ENCODE measurements at places on chromosomes 16 and 17. TPM values are rescaled to one million over a fixed set of nuclear protein-coding genes. Genes with fewer than 3 reads are reported as not detected.

DNA sequence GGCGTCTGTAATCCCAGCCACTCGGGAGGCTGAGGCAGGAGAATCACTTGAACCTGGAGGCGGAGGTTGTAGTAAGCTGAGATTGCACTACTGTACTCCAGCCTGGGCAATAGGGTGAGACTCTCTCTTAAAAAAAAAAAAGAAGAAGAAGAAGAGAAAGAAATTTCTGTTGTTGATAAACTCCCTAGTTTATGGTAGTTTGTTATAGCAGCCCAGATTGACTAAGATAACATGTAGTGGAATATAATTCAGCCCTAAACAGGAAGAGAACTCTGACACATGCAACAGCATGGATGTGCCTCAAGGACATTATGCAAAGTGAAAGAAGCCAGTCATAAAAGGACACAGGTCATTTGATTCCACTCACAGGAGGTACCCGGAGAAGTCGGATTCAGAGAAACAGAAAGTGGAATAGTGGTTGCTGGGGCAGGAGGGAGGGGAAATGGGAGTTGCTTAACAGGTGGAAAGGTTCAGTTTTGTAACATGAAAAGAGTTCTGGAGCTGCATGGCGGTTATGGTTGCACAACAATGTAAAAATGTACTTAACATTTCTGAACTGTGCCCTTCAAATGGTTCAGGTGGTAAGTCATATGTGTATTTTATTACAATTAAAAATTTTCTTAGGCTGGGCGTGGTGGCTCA is 26.0 kb upstream of the PRM1 start:
- H3K4me3 ChIP-seq: no peak overlapping the region
- H3K36me3 ChIP-seq: no peaks in the 10 kb centered on the region
- no peak for DNase-seq
- no peak overlapping the region for H3K27ac ChIP-seq
- H3K27me3 ChIP-seq: no peaks in the 10 kb centered on the region

- H3K27ac ChIP-seq: peak overlapping the region; percentile 90
- H3K4me1 ChIP-seq: peaks cover 10% of the 10 kb centered on the region
- DNase-seq: peak; percentile 50
- H3K36me3 ChIP-seq: peaks cover 12% of the 10 kb centered on the region
- H3K27me3 ChIP-seq: no peaks in the 10 kb centered on the region
Observed at GRCh38 chr17:76736349-76737081, 616 bp downstream of the SRSF2 start.

- peak; percentile 92 for DNase-seq
- H3K4me1 ChIP-seq: no peaks in the 10 kb centered on the region
- peaks cover 8% of the 10 kb centered on the region for H3K36me3 ChIP-seq
Observed at GRCh38 chr16:740764-741505, at the start of gene CIAO3. Gene CIAO3 (minus strand): TSS chr16:740997. CDS start chr16:740985, 12 bp downstream.

- H3K4me1 ChIP-seq: peaks cover 5% of the 10 kb centered on the region
- H3K36me3 ChIP-seq: no peaks in the 10 kb centered on the region
- DNase-seq: peak; percentile 65
- peak overlapping the region; percentile 16 for H3K27ac ChIP-seq
Observed at GRCh38 chr16:1297018-1297696, 12.3 kb upstream of the UBE2I start.

DNA sequence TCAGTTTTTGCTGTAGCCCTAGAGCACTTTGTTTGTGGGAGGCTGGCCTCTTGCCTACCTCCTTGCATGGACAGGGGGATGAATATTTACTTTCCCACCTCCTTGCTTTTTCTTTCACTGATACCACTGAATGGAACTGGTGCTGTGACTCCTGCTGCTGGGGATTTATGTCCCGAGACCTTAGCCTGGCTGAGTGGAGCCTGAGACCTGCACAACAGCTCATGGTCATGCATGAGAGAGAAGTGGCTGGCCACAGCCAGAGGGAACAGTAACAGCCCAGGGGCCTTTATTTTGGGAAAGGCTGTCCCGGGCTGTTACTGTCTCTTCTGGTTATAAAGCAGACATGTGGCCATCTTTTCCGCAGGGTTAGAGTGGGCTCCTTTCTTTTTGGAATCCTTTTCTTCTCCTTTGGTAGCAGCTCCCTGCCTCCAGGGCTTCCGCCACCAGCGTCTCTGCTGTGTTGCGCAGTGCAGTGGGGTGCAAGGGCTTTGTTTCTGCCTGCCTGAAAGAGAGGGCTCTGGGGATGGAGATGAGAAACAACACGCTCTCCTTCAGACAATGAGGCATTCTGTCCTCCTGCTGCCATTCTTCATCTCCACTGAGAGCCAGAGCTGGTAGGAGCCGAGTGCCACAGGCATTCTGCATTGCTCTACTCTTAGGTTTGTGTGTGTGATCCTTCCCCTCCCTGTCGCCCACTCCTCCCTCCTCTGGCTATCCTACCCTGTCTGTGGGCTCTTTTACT is 14.5 kb downstream of the SNX11 start:
- H3K27ac ChIP-seq: no peak overlapping the region

- H3K4me1 ChIP-seq: peaks cover 8% of the 10 kb centered on the region
- H3K36me3 ChIP-seq: no peaks in the 10 kb centered on the region
- no peak for DNase-seq
- H3K4me3 ChIP-seq: no peak overlapping the region
- H3K27ac ChIP-seq: no peak overlapping the region
Observed at GRCh38 chr17:48006936-48007709, 30.5 kb downstream of the COPZ2 start.

DNA sequence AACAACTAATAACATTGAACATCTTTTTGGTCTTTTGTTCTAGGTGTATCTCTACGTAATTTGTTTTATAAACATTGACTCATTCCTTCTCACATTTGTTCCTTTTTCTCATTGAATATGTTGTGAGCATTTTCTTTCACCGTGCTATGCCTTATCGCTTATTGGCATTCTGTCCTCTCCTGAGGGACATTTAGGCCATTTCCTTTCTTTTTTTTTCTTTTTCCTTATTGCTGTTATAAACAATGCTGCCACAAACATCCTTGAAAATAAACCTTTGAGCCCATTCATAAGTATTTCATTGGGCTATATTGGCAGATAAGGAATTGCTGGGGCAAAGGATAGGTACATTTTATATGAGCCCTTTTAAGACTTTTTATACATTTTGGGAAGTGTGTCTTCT is 32.4 kb downstream of the WSCD1 start:
- no peak for DNase-seq
- H3K4me1 ChIP-seq: no peaks in the 10 kb centered on the region
- H3K4me3 ChIP-seq: no peak overlapping the region
- H3K36me3 ChIP-seq: no peaks in the 10 kb centered on the region
- H3K27me3 ChIP-seq: no peaks in the 10 kb centered on the region

- DNase-seq: no peak
- H3K4me1 ChIP-seq: peaks cover 24% of the 10 kb centered on the region
- no peak overlapping the region for H3K27ac ChIP-seq
- no peaks in the 10 kb centered on the region for H3K36me3 ChIP-seq
- H3K4me3 ChIP-seq: no peak overlapping the region
Observed at GRCh38 chr16:85462714-85463611, 150.2 kb upstream of the GSE1 start.

DNA sequence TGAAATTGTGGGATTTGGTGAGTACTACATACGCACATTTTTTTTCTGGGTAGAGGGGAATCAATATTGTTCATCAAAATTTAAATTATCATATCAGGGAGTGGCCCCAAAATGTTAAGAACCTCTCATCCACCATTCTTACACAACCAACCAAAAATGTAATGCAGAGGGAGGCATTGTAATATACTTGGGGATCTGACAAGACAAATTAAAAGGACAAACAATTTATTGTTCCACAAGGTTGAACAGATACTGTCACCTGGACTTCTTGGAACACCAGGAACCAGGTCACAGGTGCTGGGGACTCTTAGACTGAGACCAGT is 14.7 kb upstream of the HOXB9 start:
- H3K36me3 ChIP-seq: no peaks in the 10 kb centered on the region
- DNase-seq: no peak

- H3K4me3 ChIP-seq: no peak overlapping the region
- H3K36me3 ChIP-seq: no peaks in the 10 kb centered on the region
- no peaks in the 10 kb centered on the region for H3K27me3 ChIP-seq
Observed at GRCh38 chr16:73018821-73019456, 29.0 kb downstream of the ZFHX3 start.

DNA sequence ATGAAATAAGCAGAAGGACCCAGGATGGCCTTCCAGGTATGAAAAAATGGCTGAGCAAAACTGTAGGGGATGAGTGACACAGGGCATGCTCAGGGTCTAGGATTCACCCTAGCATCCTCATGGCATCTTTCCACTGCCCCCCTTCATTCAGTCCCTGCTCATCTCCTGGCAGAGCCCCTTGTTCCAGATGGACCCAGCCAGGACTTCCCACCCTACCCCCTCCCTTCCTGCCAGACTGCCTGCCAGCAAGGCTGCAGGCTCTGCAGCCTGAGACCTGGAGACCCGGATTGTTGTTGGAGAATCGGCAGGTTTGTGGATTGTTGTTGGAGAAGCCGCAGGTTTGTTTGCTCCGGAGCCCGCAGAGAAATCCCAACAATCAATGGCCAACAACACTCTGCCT is 6.6 kb downstream of the SEZ6 start:
- no peak for DNase-seq
- H3K4me1 ChIP-seq: no peaks in the 10 kb centered on the region
- no peak overlapping the region for H3K27ac ChIP-seq
- no peaks in the 10 kb centered on the region for H3K36me3 ChIP-seq
- H3K4me3 ChIP-seq: no peak overlapping the region

DNA sequence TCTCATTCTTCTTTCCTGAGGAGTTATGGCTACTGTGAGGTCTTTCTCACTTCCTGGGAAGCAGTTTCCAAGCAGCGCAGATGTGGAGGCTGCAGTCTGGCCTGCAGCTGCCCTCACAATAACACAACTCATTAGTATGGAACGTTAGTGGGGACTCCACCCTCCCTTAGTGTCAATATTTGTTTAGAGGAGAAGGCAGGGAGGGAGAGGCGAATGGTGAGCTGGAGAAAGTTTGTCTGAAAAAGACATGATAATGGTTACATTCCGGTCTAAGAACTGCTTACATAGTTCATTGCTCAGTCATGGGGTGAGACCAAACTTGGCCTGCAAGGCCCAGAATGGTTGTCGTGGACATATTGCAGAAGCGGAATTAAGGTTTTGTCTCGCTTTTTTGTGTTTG is 170.2 kb downstream of the HS3ST3B1 start:
- peaks cover 3% of the 10 kb centered on the region for H3K4me1 ChIP-seq
- H3K27me3 ChIP-seq: no peaks in the 10 kb centered on the region
- H3K36me3 ChIP-seq: no peaks in the 10 kb centered on the region
- H3K4me3 ChIP-seq: no peak overlapping the region
- peak overlapping the region; percentile 68 for H3K27ac ChIP-seq

Gene ANKS4B
- not detected for total RNA-seq

Gene ANKRD11
- 39.8 TPM for total RNA-seq

Gene ZNF597
- total RNA-seq: 1.8 TPM

Gene DPEP2
- not detected for total RNA-seq
